H7 (cell line): ENCODE measurements at places on chromosomes 2 and 18.

DNA sequence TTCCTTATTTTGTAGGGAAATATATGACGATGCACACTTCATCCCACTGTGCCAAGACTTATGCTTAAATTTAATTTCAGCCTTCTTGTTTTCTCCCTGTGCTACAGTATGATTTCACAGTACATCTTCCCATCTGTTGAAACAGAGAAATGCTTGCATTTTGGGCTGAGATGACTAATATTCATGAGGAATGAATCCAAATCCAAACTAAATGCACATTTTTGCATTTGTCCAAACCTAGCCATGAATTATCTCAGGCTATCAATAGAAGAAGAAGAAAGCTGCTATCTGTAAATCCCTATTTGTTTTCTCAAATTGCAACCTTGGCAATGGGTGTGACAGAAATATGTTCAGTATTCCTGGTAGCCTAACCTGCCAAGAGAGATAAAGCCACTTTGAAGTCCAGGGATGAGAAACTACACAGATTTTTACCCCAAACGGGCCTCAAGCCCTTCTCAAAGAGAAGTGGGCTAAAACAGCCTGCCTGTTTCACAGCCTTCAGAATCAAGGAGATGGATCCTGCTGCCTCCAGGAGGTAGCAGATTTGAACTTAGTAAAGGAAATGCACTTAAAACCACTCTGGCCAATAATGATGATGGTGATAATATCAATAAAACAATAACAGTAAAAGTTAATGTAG, 306.9 kb upstream of the NT5C1B start:
- DNase-seq: no peak

GRCh38 chr2:36680012-36680411, 16.5 kb upstream of the VIT start:
- DNase-seq: no peak

- peak; percentile 35 for DNase-seq
Measured at GRCh38 chr18:70366174-70366573, 77.3 kb downstream of the SOCS6 start.

- DNase-seq: no peak
Measured at GRCh38 chr2:195956725-195957124, 111.9 kb downstream of the DNAH7 start.

GRCh38 chr2:160126756-160127155, 64.3 kb upstream of the PLA2R1 start:
- no peak for DNase-seq

GRCh38 chr2:232278534-232278933, 100.0 kb upstream of the ALPP start:
- no peak for DNase-seq

GRCh38 chr18:48852794-48853193, 98.0 kb downstream of the SMAD7 start:
- DNase-seq: no peak

GRCh38 chr2:202269585-202269984, 4.0 kb downstream of the NOP58 start:
- no peak for DNase-seq

DNA sequence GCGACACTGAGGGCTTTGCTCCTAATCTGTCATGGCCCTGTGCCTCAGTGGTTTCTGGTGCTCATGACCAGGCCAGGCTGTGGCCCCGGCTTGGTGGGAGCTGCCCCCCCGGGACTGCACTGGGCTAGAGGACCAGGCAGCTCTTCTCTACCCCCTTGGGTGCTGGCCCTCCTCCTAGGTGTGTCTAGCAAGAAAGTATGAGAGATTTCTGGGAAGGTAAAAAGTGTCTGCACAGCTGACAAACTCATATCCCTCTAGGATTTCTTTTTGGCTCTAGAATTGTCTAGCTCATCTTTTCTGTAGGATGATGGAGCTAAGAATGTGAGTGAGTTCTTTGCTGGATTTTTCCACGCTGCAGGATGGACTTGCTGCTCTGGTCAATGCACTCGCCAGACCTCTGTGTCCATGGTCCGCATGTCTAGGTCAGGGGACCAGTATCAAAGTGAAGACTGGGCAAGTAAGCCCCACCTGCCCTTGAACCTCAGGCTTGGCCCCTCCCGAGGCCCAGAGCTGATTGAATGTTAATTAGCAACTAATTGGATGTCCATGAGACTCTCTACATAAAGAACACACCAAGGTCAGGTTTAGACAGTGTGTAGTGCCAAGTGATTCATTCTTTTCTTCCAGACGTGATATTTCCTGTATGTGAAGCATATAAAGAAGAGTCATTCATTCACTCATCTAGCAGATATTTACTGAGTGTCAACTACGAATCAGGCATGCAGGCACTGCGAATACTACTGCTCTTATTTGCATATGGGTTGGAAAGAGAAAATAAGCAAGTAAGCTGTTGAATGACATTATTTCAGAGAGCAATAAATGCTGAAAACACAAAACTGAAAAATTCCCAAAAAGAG, 15.6 kb upstream of the PSD4 start:
- DNase-seq: no peak

DNA sequence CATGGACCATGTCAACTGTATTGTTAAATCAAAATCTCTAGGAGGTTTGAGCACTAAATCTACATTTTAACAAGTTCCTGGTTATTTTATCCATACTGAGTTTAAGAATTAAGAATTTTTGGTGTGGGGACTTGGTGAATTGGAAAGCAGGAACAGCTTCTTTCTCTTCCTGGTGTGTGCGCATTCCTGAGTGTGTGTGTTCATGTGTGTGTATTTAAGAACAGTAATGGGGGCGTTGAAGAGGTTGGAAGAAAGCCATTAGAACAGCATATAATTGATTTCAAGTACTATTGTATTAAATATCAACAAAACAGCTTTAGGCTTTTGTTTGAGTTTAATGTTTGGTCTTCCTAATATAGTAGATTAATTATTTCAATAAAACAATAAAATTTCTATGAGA, 801.3 kb upstream of the ID2 start:
- no peak for DNase-seq

- peak; percentile 81 for DNase-seq
Measured at GRCh38 chr2:85133751-85134254, 611 bp downstream of the TCF7L1 start.

DNA sequence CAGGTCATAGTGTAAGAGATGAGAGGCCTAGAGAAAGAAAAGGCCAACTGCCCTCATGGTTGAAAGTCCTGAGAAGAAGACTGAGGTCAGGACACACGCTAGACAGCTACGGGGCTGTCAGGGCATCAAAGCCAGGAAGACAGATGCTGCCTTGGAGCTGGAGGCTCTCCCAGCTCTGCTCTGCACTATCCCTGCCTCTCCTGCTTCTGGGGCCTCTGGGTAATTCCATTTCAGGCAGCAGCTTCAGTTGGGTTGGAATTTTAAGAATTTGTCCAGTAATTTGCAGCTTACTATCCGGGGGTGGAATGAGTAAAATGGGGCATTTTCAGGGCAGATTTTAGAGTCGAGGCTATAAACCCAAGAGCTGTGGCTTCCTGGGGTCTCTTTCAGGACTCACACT, 76.2 kb upstream of the CTAGE1 start:
- DNase-seq: no peak

GRCh38 chr18:10169814-10170213, 256.0 kb downstream of the VAPA start:
- no peak for DNase-seq

DNA sequence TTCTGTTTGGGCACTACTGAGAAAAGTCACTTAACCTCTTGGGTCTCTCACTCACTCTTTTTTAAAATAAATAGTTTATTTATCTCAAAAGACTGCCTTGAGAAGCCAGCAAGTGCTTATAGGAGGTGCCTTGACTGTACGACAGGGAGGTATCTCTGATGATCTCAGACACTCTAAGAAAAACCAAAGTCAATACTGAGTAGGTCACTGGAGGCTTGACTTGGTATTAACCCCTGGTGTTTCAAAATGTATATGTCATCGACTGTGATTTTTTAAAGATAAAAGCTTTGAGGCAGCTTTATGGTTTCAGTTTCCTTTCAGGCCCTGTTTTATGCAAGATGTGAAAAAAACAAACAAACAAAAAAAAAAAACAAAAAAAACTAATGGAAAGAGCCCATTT, 33.7 kb downstream of the MREG start:
- no peak for DNase-seq

DNA sequence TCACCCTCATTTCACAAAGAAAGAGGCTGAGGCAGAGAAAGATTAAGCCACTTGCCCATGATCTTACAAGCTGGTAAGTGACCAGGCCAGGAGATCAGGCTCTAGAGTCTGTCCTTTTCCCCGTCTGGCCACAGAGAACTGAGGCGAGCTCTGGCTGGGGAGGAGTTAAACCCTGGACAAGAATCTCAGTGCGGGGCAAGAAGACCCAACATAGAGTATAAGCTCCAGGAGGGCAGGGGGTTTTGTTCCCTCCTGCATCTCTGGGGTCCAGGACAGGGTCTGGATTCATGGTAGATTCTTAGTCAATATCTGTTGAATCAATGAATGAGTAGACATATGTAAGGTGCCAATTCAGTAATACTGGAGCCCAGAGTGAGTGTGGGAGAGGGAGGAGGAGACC, 12.9 kb upstream of the INPP5D start:
- DNase-seq: no peak

DNA sequence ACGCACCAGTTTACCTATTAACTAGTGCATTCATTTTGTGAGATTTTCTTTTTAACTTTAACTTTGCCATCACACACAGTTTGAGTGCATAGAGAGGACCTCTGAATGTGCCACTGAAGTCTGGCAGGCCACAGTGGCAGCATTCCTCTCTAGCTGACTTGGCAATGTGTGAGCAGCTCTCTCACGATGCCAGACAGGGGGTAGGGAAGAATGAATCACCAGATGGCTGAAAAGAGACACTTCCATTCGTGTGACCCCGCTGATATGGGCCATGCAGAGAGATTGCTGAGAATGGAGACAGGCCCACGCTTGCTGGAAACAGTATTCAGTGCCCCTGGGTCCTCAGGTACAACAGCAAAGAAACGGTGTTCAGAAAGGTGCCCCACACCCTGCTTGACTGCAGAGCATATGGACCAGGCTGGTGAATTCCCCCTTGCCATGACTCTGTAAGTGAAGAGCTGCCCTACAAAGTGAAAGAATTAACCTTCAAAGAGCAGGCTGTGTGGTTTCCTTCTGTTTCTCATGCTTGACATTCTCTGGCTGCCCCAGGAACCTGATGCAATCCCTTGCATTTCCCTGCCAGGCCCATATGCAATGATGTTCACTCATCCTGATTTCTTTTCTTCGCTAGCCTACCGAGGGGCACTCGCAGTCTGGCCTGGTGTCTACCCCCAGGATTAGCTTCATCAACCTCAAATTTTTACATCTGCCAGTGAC, 236.1 kb downstream of the CDH20 start:
- no peak for DNase-seq

- no peak for DNase-seq
Measured at GRCh38 chr18:23231340-23232021, 96.2 kb downstream of the CABLES1 start.

- no peak for DNase-seq
Measured at GRCh38 chr2:84223191-84223590, 235.9 kb downstream of the SUCLG1 start.

DNA sequence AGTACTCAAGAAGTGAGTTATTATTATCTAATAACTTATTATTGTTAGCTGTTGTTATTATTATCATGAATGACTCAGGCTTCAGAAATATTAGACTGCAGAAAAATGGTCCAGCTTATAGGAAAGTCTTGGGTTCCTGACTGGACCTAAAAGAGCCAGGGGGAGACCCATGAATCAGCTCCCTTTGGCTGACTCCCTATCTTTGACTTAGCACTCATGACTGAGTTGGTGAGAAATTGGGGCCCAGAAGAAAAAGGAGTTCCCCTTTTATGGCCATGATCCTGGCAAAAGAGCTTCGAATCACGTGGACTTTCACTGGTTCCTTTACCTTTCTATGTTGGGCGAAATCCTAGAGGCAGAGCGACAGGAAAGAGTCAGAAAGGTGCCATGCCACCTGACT, 145.8 kb downstream of the MYO3B start:
- no peak for DNase-seq

DNA sequence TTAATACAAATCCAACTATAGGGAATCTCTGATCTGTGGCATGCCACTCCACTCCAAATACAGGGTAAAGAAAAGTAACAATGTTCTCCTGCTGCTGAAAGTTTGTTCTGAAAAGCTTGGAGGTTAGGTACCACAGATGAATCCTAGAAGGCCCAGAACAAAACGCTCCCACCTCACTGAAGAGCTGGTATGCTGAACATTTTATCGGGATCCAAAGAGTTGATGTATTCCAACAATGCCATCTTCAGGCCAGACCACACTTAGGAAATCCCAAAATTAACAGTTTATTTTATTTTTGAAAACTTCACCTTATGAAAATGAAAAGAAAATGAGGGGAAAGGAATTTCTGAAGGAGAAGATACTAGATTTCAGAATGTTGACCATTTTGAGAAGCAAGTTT, 145.1 kb upstream of the CDH19 start:
- no peak for DNase-seq

GRCh38 chr2:128623776-128624761, 305.4 kb upstream of the HS6ST1 start:
- no peak for DNase-seq

- DNase-seq: no peak
Measured at GRCh38 chr2:23619941-23620340, 235.0 kb downstream of the KLHL29 start.

DNA sequence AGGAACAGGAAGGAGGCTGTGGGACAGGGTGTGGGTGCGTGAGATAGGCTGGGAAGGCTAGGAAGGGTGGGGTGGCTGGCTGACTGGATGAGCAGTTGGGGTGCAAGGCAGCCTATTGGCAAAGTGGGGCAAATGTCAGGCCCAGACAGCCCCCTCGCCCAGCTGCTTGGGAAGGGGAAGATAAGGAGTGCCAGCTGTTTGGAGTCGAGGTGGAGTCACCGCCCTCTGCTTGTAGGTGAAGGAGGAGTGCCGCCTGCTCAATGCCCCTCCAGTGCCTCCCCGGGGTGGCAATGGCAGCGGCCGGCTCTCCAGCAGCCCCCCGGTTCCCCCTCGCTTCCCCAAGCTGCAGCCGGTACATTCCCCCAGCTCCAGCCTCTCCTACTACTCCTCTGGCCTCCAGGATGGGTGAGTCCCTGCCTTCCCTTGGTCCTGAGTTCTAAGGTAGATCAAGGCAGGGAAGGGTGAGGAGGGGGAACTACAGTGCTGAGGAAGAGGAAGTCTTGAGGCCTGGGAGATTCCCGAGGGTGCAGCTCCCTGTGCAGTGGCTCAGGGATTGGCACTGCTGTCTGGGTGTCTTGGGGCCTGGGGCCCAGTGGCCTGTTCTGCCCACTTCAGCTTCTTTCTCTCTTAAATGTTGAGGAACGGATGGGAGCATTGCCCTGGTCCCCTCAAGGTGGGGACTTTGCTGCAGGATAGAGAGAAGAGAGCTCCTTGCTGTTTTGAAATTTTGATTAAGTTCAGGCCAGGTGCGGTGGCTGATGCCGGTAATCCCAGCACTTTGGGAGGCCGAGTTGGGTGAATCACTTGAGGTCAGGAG, 13.3 kb downstream of the GAREM2 start:
- DNase-seq: no peak

DNA sequence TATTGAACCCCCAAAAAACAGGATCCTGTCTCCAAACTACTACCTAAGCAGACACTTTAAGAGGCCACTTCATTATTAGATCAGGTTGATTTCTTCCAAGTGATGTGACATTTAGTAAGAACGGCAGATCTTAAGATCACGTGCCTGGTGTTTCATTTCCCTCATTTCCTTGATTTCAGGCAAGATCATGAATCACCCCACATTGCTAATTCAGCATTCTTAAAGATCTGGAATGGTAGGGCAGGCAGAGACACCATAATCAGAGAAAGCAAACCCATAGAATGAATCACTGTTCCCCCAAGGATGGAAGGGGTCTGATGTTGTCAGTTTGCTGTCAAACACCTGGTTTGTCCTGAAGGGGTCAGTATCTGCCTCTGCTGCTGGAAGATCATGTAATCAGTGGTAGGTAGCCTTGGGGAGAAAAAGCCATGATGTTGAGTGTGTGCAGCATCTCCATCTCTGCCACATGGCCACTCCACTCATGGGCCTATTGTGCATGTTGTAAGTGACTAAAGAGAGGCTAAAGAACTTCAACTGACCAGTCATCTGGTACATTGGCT, 133.9 kb downstream of the ARHGAP15 start:
- peak; percentile 12 for DNase-seq
